Type B pancreatic cell (in vitro differentiated cells): ENCODE measurements at places on chromosomes 1 and 21. TPM values are rescaled to one million over a fixed set of nuclear protein-coding genes. Genes with fewer than 3 reads are reported as not detected.
A peak's percentile ranks its signal among the peaks of the same experiment; 100 is the strongest.

GRCh38 chr1:214193691-214194090, 87.3 kb upstream of the SMYD2 start:
- DNase-seq: no peak

GRCh38 chr1:182699393-182700350, 15.3 kb upstream of the RGS8 start:
- peak; percentile 74 for DNase-seq

- peak; percentile 48 for DNase-seq
These were observed 149.7 kb upstream of the VANGL1 start for GRCh38 chr1:115492019-115492595.

GRCh38 chr1:231866392-231867331, 240.1 kb downstream of the DISC1 start:
- no peak for DNase-seq

- DNase-seq: no peak
These were observed 31.2 kb upstream of the ZNF697 start for GRCh38 chr1:119679223-119679622.

DNA sequence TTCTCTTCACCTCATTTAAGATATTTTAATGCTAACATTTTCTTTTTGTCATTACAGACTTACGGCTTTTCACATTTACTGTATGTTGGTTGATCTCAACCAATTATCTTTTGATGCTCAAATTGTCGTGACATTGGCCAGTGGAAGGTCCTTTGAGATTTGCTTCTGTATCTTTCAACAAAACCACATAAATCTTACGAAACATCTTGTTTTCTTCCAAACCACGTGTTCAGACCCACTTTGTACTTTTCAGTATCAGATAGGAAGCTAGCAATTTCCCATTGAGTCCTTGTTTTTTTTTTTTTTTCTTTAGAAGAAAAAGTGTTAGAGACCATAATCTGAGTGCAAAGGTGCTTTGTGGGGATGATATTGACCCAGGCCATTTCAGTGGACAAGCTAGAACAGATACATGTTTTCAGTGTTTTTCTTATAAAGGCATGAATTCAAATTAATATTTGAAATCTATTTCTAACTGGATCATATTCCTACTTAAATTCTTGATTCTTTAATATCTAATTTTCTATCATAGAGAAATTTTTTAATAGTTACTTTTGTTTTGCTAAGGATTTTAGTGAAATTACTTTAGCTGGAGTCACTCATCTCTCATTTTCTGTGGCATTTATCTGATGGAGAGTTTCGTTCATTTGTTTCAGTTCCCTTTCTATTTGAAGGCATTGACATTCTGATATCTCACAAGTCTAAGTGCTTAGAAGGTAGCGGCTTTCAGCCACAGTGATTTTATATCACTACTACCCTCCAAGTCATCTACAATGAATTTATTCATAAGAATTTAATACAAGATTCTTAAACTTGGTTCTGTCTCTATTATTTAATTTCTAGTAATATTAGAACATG, 26.7 kb downstream of the ATG4C start:
- DNase-seq: no peak

DNA sequence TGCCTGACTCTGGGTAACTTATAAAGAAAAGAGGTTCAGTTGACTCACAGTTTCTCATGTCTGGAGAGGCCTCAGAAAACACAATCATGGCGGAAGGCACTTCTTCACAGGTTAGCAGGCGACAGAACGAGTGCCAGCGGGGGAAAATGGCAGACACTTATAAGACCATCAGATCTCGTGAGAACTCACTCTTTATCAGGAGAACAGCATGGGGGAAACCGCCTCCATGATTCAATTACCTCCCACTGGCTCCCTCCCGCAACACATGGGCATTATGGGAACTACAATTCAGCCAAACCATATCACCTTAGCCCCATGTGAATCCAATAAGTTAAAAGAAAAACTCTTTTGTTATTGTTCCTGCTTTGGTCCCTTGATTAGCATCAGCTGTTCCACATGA, 725.2 kb downstream of the LRRIQ3 start:
- no peak for DNase-seq

- no peak for DNase-seq
These were observed 5.4 kb upstream of the TDRD5 start for GRCh38 chr1:179586107-179586823.

DNA sequence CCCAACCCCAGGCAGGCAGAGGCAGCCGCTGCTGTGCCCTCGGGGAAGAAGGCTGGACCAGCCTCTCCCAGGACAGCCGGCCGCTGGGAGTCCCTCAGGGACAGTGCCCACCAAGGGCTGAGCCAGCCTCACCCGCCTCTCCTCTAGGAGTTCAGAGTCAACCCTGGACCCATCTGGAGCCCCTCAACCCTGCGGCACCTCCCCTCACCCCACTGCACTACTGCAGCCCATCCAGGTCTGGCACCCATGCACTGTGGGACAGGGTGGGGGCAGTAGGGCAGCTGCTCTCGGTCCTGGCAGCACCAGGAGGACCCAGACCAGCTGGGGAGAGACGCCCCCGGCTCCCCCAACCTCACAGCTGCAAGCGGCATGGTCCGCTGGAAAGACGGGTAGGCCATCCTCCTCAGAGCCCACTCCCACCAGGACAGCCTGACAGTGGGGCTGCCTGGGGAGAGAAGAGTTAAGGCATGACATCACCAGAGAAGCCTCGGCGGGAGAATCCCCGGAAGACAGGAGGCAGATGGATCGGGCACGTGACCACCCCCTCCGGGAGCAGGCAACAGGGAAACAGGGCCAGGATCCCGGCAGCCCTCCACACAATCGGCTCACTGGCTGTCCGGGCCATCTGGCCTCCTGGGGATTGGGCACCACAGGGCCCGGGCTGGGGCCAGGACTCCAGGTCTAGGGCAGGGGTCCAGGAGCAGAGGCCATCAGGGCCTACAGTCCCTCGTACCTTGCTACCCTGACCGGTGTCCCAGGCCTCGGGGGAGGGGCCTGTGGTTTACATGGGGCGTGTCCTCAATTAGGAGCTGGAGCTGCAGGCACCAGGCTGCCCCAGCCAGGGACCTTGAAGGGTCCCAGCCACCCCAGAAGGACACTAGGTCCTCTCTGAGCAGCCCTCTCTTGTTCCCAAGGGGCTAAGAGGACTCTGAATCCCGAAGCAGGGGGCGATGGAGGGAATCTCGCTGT, 3.1 kb downstream of the ACAP3 start:
- DNase-seq: no peak

DNA sequence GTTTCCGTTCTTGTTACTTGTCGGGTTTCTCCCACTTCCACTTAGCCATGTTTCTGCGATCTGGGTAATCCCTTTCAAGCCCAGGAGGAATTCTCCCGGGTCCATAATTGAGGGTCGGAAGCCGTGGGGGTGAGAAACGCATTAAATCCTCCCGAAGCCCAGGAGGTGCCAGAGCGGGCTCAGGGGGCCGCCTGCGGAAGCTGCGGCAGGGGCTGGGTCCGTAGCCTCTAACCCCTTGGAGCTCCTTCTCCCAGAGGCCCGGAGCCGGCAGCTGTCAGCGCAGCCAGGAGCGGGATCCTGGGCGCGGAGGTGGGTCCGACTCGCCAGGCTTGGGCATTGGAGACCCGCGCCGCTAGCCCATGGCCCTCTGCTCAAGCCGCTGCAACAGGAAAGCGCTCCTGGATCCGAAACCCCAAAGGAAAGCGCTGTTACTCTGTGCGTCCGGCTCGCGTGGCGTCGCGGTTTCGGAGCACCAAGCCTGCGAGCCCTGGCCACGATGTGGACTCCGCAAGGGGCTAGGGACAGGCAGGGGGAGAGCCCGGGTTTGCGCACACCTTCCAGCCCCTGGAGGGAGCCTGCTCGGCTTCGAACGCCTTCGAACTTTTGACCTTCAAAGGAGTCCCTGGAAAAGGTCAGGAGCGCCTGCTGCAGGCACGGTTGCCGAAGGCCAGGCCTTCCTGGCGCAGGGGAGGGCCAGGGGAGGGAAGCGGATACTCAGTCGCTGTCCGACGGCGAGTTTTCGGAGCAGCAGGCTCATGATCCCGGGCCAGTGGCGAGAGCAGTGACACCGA, 1.7 kb upstream of the SIM2 start:
- no peak for DNase-seq

DNA sequence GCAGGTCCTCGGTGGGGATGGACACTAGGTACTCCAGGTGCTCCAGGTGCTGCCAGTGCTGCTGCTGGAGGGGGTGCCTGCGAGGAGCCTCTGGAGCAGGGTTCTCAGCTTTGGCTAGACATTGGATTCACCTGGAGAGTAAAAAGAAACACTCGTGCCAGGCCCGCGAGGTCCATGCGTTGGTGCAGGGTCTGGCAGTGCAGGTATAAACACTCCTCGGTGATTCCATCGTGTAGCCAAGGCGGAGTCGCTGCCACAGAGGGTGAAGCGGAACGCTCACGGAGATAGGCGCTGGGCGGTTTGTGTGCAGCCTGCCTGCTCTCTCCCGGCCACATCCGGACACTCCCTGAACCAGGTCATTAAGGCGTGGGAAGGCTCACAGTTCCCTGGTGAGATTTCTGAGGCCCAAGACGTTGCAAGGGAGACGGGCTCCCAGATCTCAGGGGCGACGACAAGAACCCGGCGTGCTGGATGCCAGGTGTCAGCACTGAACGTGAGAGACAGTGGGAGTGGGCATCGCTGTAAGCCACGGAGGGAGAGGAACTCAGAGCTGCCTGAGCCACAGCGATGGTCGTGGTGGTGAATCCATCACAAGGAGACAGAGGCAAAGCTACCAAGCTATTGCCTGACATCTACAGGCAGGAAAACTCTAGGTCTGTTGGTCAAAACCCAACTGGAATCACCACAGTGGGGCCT, 17.2 kb upstream of the SUMO3 start:
- no peak for DNase-seq

GRCh38 chr1:9629445-9630201, 21.9 kb upstream of the PIK3CD start:
- peak; percentile 60 for DNase-seq

- no peak for DNase-seq
These were observed 10.7 kb downstream of the RNF223 start for GRCh38 chr1:1063261-1063944.

DNA sequence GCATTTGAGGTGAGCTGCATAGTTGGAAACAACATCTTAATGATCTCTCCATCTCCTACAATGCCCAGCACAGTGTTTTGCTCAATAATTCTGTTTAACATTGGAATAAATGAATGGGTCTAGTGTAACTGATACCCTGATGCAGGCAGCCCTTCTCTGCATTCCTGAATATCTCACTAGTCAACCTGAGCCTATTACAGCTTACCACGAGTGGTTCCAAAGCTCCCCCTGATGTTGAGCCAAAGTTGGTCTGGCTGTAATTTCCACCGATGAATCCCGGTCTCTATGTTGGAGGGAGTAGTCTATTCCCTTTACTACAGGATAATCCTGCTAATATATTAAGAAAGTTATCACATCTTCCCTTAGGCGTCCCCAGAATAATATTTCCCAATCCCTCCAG, 63.8 kb downstream of the ZBTB18 start:
- DNase-seq: no peak

DNA sequence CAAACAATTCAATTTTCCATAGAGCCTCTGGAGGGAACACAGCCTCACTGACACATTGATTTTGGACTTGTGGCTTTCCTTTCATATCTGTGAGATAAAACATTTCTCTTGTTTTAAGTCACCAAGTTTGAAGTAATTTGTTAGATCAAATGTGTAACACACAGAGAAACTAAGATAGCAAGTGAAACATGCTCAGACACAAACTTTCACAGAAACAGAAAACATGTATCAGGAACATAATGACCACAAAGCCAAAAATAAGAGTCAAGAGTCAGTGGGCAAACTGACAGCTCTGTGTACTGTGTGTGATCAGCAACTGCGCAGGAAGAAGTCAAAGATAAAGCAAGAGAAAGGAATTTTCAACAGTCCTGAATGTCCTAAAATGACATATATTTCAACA, 1237.5 kb downstream of the AMY1C start:
- no peak for DNase-seq

- DNase-seq: no peak
These were observed 82.8 kb downstream of the DTL start for GRCh38 chr1:212118167-212118871.

DNA sequence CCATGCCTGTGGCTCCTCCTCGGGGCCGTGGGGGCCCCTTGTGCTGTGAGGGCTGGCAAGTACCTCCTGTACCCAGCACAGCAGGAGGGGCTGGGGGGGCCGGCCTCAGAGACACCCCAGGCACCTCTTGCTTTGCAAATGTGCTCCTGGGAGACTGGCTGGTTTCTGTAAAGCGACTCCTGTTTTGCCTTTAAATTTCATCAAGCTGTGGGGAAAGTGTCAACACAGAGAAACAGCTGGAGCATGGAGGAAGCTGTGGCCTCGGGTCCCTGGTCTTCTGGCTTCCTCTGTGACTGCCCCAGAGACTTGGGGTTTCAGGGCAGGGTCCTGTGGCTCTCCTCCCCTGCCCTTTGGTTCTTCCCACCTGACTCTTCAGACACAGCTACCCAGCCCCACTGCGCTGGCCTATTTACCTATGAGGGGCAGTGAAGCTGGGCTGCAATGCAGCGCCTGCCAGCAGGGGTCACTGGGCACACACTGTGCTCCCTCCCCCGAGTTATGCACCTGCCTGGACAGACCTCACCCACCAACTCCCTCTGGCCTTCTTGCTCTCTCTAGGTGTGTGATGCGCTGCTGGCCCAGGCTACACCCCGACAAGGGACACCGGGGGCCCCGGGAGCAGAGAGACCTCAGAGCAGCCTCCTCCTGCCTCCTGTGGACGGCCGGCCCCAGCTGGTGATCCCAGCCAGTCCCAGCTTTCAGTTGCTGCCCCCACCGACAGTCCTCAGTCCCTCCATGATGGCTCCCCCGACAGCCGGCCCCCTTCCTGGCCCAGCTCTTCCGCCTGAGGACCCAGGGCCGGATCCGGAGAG, 17.6 kb upstream of the PEX10 start:
- DNase-seq: no peak

DNA sequence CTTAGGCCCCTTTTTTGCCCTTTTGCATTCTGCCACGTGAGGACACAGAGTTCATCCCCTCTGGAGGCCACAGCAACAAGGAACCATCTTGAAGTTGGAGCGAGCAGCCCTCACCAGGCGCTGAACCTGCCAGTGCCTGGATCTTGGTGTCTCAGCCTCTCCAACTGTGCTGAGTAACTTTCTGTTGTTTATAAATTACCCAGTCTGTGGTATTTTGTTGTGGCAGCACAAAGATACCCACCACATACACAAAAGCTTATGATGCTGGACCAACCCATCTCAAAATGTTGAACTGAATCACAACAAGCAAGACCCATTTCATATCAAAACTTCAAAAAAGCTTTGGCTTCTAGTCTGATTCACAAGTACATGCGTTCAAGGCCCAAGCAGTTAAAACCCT, 649.9 kb downstream of the KIF26B start:
- no peak for DNase-seq

The PLEKHA6 gene
- 37.8 and 63.1 TPM in 2 replicates for total RNA-seq

The PDE4B gene
- 2.8 and 4.7 TPM in 2 replicates for total RNA-seq

The RBM11 gene
- total RNA-seq: 2.1 and 2.7 TPM in 2 replicates

The KDF1 gene
- total RNA-seq: 12.2 and 26.9 TPM in 2 replicates

The CDA gene
- total RNA-seq: 1.5 and 3.0 TPM in 2 replicates

The CR1L gene
- not detected in 2 replicates for total RNA-seq

The PROX1 gene
- total RNA-seq: 23.9 and 32.9 TPM in 2 replicates

The HES2 gene
- 5.9 and 22.1 TPM in 2 replicates for total RNA-seq
